Hematopoietic multipotent progenitor cell treated with erythropoietin and hydrocortisone succinate and interleukin-3 and kit ligand, for 17 days (in vitro differentiated cells): ENCODE measurements at places on chromosomes 5 and 9.

GRCh38 chr5:110514030-110514429 is 212.4 kb downstream of the TMEM232 start:
- DNase-seq: no peak

DNA sequence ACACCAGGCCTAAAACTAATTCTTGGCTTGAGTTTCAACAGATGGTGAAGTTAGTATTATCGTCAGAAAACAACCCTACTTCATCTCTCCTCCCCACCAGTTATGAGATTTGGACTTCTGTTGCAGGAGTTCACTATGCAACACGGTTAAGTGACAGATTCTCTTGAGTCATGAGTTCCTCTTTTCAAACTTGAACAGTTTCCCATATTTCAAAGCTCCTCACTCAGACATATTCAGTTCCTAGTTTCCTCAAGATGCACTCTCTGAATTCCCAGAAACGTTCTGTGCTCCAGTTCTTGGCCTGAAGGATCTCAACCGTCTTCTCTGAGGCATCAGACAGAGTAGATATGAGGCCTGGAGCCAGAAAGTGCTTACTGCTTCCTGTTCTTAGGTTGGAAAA is 7.3 kb upstream of the PTGER4 start:
- DNase-seq: no peak

- DNase-seq: no peak
Observed at GRCh38 chr5:179215576-179215975, 129.7 kb downstream of the ADAMTS2 start.

DNA sequence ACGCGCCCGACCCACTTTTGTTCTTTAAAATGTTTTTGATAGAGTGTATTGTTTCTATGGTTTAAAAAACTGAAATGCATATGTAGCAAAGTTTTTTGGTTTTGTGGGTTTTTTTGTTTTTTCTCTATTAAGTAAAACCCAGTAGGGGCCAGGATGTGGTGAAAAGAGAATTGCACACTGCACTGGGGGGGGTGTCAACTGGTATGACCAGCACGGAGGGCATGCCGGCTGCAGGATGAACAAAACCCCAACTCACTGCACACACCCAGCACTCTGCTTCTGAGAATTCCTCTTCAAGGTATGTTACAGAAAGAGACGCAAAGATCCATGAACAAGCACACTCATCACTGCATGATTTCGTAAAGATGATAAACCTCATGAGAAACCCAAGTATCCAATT is 75.0 kb downstream of the STK10 start:
- no peak for DNase-seq

GRCh38 chr5:26192486-26192885 is 845.9 kb downstream of the CDH9 start:
- DNase-seq: no peak

- DNase-seq: peak; percentile 42
Observed at GRCh38 chr5:134171972-134172371, 4.8 kb downstream of the SKP1 start.

- DNase-seq: no peak
Observed at GRCh38 chr5:62732677-62733121, 154.1 kb downstream of the LRRC70 start.

DNA sequence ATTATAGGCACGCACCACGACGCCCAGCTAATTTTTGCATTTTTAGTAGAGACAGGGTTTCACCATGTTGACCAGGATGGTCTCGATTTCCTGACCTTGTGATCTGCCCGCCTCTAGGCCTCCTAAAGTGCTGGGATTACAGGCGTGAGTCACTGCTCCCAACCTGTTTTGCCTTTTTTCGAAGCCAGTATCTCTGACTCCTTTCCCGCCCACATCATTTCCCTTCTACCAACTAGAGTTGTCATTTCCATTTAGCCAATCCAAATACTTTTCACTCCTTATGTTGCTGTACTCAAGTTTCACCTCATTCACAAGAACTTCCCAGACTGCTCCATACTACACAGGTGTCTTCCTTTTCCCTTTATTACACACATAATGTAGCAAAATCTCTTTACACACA is 502.6 kb upstream of the CDH6 start:
- no peak for DNase-seq

- no peak for DNase-seq
Observed at GRCh38 chr5:54001976-54002775, 308.2 kb downstream of the ARL15 start.

- DNase-seq: no peak
Observed at GRCh38 chr5:90690307-90690706, 131.7 kb downstream of the ADGRV1 start.

DNA sequence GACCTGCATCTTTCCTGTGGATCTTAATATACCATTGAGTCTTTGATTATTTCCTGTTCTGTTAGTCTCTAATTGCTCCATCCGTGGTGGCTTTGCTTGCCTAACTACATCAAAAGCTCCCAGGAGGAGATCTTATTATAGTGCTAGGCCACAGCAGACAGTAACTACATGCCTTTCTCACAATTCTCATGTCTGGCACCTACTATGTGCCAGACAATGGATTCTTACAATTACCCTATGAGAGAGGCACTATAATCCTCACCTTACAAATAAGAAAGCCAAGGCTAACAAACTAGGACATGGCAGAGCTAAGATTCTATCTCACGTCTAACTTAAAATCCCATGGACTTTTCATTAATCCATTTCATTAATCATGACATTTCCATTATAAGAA is 70.3 kb upstream of the TARS1 start:
- DNase-seq: no peak

GRCh38 chr5:111645303-111645838 is 111.6 kb downstream of the NREP start:
- no peak for DNase-seq

- DNase-seq: no peak
Observed at GRCh38 chr5:42720251-42720650, 36.4 kb upstream of the CCDC152 start.

DNA sequence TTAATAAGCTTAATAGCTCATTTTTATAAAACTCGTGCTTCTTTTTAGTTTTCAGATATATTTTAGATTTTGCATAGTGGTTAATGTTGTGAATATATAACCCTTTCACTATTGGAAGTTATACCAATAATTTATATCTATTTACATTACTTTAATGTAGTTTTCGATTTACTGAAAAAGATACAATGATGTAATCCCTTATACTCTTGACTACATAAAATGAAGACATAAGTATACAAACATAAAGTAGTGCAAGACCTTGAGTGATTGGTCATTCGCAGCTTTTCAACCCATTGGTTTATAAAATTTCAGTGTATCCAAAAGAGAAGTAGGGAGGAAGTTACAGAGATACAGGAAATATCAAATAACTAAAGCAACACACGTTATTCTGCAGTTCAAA is 84.3 kb upstream of the GRHPR start:
- DNase-seq: no peak

DNA sequence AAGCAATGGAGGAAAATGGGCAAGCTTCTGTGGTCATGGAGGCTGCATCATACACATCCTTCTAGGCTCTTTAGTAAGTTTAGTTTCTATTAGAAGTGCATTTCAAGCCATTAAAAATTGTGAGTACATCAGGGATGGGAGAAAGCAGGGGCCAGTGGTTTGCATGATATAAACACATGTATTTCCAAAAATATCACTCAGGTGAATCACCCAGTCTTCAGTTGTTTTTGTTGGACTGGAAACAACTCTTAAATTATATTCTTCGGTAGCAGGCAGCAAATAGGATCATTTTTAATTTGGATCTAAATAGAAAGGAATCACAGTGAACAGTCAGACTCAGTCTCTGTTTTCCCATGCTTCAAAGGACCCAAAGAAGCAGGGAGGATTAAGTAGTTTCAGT is 657.9 kb downstream of the TLR4 start:
- no peak for DNase-seq

DNA sequence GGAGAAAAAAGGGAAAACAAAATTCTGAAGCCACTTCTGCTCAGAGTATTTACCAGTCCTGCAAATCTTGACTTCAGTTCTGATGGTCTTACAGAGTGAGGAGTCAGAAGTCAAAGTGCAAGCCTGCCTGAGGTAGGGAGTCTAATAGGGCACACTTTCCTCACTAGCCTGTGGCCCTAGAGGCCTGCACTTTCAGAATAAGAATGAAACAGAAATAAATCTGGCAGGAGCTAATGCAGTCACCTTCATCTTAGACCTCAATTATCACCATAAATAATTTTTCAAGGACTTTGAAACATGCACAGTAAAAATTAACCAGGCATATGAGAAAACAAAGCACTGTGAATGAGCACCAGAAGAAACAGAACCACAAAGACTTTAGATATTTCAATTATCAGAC is 20.7 kb upstream of the ACSL6 start:
- DNase-seq: no peak

- no peak for DNase-seq
Observed at GRCh38 chr5:27308153-27308552, 269.8 kb upstream of the CDH9 start.

- DNase-seq: no peak
Observed at GRCh38 chr5:45793638-45794532, 97.7 kb upstream of the HCN1 start.

DNA sequence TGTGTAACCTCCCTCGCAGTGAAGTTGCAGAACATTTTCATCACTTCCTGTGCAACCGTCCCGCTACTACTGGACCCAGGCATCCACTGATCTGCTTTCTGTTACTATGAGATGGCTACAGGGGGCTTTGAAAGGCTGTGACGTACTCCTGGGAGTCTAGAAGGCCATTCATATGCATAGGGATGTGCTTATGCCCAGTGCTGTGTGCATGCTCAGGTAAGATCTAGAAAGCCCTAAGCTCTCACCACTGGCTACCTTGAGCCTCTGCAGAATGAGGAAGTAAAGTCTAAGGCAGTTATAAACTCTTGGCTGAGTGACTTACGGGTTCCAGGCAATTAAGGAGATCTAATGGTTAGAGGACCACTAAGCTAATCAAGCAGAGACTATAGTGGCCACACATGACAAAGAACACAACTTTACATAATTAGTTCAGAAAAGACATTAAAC is 11.8 kb downstream of the HNRNPAB start:
- DNase-seq: no peak

DNA sequence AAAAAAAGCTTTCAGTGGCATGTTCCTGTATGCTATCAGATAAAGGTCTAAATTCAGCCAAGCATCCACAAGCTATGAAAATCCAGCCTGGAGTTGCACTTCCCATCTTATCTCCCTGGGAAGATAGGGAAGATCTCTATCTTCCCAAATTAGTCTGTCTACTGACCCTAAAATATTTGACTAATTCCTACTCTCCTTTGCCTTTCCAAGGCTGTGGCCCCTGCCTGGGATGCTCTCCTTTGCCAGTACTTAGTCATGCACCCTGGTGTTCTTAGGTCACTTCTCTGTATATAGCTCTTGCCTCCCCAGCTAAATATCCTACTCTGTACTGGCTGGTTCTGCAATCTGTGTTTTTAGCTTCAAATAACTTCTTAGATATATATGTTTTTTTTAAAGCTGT is 44.0 kb upstream of the PLPP1 start:
- no peak for DNase-seq

DNA sequence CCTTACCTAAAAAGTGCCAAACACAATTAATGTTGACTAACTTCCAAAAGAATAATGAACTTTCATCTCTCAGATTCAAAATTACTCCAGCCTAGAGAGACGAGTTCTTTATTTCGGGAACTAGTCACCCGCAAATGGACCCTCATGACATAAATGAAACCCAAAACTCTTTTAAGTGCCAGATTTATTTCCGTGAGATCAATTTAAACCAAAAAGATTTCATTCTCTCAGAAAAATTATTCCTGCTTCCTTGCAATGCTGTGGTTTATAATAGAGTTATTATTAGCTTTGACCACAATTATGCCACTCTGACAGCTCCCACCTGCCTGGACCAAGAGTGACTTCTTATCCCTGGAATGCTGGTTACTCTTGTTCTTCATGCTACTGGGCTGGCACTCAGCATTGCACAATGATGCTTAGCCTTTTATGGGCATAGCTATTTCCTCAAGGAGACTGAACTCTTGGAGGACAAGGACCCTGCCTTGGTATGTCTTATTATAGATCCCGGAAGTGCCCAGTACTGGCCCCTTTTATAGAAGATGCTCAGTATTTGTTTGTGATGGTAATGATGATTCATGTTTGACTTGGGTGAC is 183.5 kb downstream of the SNX18 start:
- no peak for DNase-seq

DNA sequence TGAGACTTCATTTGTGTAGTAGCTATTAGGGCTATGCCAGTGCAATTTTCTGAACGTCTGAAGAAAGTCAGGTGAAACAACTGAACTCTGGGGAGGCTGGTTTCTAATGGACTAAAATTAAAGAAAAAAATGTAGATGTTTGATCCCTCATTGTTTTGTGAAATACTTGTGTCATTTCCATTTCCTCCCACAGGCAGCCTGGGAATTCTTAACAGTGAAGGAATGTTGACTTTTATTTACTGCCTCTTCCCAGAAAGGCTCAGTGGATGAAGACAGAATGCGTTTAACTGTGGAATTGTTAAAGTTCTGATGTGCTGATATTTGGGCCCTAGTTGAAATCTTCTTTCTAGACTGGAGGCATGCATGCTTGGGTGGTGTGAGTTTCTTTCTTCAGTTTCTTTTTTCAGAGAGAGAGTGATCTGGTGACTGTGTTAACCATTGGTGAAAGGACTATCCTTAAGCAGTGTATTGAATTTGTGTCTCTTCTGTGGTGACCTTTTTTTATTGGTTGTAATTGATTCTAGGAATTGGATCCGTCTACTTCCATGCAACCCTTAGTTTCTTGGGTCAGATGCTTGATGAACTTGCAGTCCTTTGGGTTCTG is 15.5 kb downstream of the ACER2 start:
- DNase-seq: no peak

DNA sequence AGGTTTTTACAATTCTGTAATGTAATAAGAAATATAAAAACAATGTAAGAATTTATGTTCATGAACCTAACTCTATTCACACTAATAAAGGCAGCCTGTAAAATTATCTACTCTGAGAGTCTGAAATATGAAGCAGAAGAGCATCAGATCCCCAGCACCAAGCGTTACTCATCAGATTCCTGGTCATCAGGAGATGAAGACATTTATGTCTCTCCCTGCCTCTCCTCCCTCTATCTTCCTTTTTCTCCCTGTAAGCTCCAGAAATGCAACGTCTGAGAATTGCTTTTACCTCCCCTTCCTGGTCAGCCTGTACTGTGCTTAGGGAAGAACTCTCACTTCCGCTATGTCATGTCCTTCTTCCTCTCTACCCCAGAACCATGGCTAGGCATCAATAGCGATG is 114.4 kb upstream of the SLIT3 start:
- DNase-seq: no peak

GRCh38 chr9:14399756-14400657 is 86.1 kb upstream of the NFIB start:
- peak; percentile 15 for DNase-seq
